ENCODE measurements at places on chromosomes 6 and 20. TPM values are rescaled to one million over a fixed set of nuclear protein-coding genes. Genes with fewer than 3 reads are reported as not detected.

DNA sequence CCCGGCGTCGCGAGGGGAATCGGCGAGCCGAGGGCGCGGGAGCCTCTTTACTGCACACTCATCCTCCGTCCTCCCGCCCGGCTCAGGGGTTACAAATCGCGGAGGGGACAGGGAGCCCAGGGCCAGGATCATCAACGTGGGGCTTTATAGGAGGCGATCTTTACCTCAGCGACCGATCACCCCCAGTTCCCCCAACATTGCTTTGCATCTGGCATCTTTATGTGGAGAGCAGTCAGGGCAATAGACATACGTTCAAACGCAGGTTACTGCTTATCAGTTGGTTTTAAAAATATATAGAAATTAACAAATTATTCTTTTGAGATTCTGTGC lies 634 bp downstream of the HSF2 start:
- DNase-seq: no peak

The C2 gene
- total RNA-seq: 1.1 TPM

DNA sequence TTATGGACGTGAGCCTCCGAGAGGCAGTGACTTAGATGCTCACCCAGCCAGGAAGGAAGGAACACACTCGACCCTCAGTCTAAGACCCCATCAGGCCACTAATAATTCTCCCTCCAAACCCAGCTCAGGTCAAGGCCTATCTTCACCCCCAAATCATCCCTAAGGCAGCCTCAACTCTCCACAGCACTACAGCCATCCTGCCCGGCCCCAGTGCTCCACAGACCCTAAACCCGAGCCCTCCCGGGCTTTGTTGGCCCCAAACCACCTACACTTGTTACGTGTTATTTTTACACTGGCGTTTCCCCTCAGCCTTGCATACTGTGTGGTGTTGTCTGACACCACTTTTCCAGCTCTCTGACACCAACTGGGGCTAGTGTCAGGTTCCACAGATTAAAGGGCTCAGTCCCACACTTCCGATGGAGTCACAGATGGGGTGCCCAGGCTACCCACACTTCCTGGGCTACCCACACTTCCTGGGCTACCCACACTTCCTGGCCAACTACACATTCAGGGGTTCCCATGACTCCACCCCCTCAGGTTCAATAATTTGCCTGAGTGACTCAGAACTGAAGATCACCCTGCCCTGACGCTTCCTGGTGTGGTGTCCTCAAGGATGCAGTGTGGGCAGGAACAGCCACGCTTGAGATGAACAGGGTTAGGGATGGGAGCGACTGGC lies 25.3 kb downstream of the RBCK1 start:
- DNase-seq: no peak

DNA sequence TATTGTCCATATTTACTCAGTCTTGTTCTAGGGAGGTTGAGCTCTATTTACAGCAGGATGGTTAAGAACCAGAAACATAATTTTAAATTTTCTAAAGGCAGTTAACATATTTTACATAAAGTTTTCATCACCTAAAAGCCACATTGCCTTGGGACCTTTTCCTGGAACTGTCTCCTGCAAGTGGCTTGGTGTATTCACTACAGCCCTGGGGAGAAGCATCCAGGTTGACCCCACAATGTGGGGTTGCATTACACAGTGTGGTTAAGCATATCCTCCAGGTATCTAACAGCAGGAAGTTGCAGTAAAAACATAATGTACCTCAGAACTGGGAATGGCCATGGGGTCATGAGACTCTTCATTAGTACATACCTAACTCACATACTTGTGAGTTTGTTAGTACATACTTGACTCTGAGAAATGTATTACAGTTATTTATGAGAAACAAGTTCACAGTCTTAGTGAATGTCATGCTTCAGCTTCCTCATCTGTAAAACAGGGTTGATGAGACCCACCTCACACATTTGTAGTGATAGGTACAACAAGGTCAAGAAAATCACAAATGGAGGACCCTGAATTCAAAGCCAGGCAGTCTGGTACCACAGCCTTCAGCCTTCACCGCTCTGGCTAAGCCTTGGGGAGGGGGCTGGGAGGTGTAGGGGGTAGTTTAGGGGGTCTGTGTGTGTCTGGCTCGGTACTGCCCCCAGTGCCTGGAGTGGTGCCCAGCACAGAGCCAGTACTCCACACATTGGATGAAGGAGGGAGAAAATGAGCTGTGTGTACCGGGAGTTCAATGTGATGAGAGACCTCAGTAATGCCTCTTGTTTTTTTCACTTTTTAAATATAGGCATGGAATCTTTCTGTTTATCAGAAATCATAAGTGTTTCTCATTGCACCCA lies 52.9 kb downstream of the KAT14 start:
- no peak for DNase-seq

GRCh38 chr20:64075556-64075955 lies 3.8 kb downstream of the RGS19 start:
- DNase-seq: no peak

Data from PC-3 (cell line).